KBM-7 (cell line): ENCODE measurements at places on chromosomes 4 and X.
A peak's percentile ranks its signal among the peaks of the same experiment; 100 is the strongest.

DNA sequence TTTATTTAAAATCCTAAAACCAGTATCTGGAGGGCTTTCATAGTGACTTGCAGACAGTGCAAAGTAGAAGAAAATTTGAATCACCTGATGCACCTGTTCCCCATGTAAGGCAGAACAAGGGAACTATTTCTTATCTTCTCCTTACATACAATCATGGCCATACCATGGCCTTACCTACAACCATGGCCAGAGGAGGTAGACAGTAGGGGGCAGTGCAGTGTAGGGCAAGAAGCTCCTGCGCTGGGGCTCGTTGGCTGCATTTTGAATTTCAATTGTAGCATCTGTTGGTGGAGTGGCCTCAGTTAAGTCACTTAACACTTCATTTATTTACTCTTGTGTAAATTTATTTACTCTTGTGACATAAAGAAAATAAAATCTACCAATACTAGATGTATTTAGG lies 33.0 kb downstream of the GALNTL6 start:
- DNase-seq = peak; percentile 64

DNA sequence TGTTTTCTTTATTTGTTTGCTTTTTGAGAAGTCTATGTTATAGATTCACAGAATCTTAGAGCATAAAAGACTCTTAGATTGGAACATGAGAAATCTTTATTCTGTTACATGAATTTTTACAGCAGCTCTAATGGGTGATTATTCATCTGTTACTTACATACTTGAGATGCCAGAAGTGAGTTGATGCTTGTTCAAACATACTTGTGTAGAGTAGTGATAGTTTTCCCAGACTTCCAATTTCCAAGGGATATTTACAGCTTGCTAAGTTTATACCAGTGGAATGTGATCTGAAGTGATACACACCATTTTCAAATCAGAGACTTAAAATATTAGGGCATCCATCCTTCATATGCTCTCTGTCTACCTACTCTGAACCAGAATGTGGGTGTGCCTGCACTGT lies 252.9 kb upstream of the SMIM31 start:
- DNase-seq = no peak

GRCh38 chr4:184821242-184821641 lies 4.5 kb downstream of the ACSL1 start:
- peak; percentile 27 for DNase-seq

DNA sequence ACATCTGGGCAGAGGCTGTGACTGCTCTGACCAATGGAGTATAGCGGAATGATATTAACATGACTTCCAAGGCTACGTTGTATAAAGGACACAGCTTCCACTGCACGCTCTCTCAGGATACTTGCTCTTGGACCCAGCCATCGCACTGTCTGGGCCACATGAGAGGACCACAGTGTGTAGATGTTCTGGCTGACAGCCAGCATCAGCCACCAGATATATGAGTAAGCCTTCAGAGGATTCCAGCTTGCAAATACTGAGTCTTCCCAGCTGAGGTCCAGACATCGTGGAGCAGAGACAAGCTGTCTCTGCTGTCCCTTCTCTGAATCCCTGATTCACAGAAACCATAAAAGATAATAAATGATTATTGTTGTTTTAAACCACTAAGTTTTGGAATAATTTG lies 146.8 kb upstream of the USP9X start:
- DNase-seq = no peak

DNA sequence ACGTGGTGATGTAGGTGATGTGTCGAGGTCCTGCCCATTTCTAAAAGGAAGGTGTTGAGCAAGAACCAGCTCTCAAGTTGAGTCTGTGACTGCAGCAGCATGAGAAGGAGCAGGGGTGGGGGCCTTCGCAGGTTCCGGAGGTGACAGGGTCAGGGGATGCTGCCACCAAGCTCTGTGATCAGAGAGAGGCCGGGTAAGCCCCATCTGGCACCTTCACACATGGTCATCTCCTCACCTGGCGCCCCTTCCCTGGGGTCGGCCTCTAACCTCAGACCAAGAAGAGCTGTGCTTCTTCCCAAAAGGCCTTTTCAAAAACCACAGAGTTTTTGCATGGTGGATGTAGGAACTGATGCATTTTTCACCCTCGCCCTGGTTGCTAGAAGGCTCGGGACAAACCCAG lies 137.6 kb downstream of the CPZ start:
- no peak for DNase-seq

- DNase-seq = no peak
These were observed 324.6 kb upstream of the MAGEB2 start for GRCh38 chrX:29890646-29891200.

GRCh38 chr4:124432500-124432899 lies 280.0 kb downstream of the ANKRD50 start:
- DNase-seq = no peak
